ENCODE measurements at places on chromosomes 2 and 18.

- no peak for DNase-seq
Observed at GRCh38 chr2:28234807-28235206, 157.9 kb upstream of the FOSL2 start.

- no peak for DNase-seq
Observed at GRCh38 chr2:234533626-234534025, 36.7 kb upstream of the ARL4C start.

DNA sequence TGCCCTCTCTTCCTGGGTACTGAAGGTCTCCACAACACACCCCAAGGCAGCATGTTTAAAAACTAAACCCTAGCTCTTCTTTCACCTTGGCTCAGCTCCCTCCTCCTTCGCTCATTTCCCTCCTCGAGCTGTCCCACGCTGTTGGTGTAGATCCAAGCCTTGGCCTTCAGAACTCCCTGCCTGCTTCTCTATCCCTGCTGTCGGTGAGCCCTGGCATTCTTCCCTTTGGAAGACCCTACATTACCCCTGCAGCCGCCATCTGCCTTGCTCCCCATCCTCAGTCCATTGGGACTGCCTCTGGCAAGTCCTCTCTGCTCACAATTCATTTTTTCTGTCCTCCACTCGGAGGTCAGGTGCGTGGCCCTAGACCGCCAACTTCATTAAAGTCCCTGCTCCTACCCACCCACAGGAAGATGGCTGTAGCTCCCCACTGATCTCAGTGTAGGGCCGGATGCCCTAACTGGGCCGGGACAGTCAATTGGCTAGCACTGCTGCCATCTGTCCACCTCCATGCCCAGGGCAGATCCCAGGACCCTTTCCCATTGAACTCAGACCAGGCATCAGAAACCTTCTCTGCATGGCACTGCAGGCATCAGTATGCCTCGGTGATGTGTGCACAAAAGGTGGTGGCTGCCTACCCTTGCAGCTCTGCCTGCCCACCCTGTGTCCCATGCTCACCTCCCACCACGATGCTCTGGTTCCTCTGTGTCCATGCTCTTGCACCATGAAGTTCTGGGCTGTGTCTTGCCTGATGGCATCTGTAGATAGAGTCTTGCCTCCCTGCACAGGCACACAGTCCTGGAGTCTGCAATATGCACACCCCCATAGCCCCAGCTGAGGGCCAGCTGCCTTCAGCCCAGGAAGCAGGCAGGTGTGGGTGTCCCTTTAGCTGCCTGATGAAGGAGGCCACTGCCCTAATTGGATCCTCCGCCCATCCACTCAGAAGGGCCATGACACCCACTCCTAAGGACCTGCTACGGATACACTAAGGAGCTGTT lies 5.7 kb downstream of the AMER3 start:
- DNase-seq, result no peak

DNA sequence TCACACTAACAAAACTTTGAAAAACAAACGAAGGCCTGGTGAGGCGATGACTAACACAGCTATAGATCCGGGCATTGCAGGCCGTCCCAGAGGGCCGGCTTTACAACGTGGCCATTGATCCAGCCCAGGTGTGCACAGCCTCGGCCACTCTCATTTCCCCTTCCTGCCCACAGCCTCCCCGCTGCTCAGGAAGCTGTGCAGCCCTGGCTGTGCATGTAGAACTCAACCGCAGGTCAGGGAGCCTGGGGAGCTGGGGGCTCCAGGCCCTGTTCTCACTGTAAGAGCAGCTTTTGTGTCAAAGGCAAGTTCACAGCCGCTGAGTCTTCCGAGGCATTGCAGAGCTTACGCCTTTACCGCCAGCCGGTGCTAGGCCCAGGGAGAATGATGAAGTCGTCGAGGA lies 87.2 kb downstream of the LONRF2 start:
- no peak for DNase-seq

DNA sequence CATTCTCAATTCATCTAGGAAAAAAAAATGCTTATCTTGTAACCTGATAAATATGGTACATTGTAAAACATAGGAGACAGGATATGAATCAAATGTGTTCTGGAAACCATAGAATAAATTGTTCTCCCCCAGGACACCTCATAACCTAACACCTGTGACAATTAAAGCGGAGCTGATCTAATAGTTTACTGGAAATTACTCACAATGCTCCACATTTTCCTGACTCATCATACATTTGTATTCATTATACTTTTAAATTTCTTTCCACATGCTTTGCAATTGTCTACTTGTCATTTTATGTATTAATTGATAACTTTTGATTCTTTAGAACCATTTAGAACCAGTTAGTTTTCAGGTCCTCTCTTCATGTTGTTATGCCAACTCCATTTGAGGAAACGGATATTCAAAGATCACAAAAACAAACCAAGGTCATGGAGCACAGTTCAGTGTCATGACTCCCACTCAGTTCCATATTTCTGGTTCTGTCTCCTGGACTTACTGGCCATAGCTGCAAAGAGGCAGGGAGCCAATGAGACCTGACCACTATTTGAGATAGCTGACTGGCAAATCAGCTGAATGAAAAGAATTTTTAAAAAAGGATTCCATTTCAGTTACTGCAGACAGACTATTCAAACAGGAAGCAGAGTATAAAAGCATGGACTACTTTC lies 128.5 kb downstream of the CALCRL start:
- DNase-seq, result peak; percentile 10

DNA sequence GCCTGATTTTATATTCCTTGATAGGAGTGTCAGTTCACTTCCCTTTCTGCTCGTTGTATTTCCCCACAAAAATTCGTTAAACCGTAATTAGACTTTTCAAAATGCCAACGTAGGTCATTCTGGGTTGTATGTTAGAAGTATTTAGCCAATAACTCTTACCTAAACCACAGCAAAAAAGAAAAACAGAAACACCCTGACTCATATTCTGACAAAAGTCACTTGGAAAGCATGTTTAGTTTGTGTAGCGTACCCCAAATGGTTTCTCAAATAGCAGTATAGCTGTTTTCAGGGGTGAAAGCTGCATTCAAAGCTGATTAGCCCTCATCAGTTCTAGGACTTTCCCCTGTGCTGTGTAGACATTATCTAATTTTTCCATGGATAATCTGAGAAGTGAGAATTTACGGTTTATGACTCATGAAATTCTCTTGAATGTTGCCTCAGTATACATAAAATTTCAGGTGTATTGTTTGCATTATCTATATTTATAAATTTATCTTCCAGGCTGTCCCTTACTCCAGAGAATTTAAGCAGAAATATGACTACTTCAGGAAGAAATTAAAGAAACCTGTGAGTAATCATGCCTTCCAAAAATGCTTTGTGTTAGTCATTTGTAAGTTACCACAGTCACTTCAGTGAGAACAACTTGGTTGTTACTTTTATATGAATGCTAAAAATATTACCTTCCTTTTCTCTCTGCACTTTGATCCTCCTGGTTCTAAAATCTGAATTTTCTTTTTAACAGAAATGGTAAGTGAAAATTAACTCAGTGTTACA lies 264.9 kb downstream of the ALPK2 start:
- peak; percentile 56 for DNase-seq

DNA sequence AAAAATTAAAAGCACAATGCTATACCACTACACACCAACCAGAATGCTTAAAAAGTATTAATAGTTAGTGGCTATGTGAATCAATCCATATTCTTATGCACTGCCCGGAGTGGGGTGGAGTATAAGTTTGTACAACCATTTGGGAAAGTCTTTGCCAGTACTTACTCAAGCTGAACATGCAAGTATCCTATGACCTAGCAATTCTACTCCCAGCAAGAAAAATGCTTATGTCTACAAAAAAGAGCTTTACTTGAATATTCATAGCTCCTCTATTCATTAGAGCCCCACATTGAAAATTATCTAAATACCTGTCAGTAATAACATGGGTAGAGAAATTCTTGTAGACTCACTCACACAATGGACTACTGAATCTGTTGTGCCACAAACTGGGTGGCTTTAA lies 21.4 kb upstream of the CNOT11 start:
- DNase-seq, result no peak

GRCh38 chr2:202530038-202530437 lies 104.7 kb upstream of the FAM117B start:
- DNase-seq, result no peak

DNA sequence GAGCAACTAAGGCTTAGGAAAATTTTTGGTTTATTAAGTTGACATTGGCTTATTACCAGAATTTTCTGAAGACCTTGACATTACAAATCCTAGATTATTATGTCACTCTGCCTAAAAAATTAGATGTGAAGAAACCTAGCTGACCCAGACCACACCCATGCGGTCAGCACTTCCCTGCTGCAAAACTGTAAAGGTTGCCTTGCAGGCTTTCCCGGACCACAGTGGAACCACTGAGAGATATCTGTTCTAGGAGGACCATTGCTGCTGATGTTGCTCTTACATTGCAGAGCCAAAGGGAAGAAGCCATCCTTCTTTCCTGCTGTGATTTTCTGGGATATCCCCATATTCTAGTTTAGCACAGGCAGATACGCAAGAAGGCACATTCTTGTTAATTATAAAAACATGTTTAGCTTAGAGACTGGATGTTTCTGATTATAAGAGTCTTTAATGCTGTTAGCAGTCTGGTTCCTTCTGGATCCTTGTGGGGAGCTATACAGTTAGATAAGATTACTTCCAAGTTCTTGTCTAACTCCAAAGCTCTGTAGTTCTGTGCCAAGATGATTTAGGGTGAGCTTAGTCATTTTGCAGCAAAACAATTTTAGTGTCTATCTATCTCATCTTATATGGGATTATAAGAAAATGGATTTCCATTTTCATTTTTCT lies 70.2 kb downstream of the AOX1 start:
- DNase-seq, result peak; percentile 35

DNA sequence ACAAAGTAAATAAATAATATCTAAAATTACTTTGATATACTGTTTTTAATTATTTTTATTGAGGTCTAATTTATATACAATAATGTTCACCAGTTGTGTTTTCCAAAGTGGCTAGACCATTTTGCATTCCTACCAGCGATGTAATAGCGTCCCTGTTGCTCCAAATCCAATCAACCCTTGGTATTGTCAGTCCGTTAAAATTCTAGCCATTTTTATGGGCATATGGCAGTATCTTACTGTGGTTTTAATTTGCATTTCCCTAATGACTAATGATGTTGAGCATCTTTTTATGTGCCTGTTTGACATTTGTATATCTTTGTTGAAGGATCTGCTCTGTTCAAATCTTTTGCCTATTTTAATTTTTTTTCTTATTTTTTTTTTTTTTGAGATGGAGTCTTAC lies 185.0 kb downstream of the PRPF40A start:
- DNase-seq, result peak; percentile 71

DNA sequence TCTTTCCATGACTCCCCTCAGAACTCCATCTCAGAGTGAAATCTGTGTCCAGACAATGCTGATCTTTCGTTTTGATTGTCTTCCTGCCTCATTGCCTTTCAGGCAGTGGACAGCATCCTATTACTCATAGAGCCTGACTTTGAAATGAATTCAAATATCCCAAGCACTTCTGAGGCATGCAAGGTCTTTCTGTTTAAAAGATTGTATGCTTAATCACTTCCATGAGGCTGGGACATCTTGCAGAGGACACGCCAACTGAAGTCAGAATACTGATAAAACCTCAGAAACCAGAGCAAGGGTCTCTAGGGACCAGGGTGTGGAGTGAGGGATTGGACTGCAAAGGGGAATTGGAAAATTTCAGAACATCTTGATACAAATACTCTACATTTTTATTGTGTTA lies 836.5 kb upstream of the ID2 start:
- peak; percentile 99 for DNase-seq

GRCh38 chr2:10022041-10022421 lies 21.3 kb upstream of the KLF11 start:
- no peak for DNase-seq

DNA sequence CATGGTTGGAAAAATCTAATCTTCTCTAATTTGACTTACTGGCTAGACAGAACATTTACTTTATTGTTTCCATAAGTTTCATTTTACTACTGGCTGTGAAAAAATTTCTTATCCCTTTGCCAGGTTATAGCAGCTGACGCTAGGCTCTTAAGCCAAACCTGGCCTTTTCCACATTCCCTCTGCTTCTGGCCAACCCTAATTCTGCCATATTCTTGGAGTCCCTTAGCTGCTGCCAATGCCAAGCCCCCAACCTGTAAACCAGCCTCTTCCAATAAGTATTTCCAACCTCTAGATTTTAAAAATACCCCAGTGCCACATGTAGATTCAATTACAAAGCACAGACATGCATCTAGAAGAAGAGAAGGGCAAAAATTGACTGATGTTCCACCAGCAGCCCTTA lies 452.3 kb upstream of the MEX3C start:
- no peak for DNase-seq

GRCh38 chr18:43588838-43589237 lies 311.5 kb upstream of the SYT4 start:
- DNase-seq, result no peak

- no peak for DNase-seq
Observed at GRCh38 chr2:100893392-100894104, 73.6 kb downstream of the NPAS2 start.

DNA sequence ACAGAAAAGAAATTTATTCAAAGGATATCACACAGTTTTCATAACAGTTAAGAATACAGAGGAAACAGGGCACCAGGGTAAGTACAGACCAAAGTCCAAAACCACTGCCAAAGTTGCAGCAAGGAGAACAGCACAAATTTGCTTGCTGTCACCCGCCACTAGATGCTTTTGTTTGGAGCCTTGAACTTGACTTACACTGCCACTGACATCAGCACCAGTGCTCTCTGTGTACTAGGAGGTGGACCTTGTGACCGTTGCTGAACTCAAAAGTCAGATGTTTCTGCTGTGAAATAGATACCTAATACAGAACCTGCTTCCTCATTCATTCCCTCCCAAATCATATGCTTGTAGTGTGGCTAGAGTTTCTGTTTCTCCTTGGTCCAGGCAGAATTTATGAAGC lies 578.3 kb upstream of the TMEFF2 start:
- no peak for DNase-seq

GRCh38 chr2:11389551-11390398 lies 45.3 kb upstream of the ROCK2 start:
- peak; percentile 94 for DNase-seq

GRCh38 chr2:237309011-237309410 lies 105.0 kb downstream of the COL6A3 start:
- no peak for DNase-seq

DNA sequence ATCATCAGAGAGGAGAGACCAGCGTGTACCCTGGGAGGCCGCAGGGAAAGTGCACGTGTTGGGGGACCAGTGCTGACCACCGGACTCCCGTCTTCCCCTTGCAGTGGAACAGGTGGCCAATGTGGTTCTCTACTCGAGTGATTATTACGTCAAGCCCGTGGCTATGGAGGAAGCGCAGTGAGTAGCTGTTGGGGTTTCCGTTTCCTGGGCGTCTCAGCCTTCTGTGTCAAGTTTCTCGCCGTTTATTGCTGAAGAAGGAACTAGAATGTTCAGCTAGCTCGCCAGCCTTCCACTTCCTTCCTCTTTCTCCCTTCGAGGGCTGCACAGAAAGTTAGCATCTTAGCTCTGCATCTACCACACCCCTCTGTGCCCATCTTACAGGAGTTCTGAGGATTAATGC lies 22.8 kb upstream of the DGKD start:
- DNase-seq, result no peak

Measured in fibroblast of skin of abdomen (primary cell).